MG63 (cell line): ENCODE measurements at places on chromosomes 11 and 22.

GRCh38 chr11:99739464-99740089 lies 718.8 kb downstream of the CNTN5 start:
- DNase-seq, result no peak

DNA sequence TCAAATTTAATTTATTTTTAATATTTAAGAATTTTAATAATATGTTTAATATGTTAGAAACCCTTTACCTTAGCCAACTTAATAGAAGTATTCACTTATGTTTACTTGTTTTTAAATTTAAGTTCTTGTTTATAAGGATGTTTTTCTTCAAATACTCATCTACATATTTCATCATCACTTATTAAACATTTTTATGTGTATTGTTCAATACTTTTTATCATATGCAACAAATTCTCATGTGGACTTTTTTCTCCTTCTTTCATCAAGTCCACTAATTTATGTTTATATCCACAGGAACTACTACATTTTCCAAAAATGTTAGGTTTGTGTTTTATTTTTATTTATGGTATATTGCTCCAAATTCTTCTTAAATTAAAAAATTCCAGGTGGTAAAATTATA lies 2113.1 kb upstream of the RAG2 start:
- no peak for DNase-seq

DNA sequence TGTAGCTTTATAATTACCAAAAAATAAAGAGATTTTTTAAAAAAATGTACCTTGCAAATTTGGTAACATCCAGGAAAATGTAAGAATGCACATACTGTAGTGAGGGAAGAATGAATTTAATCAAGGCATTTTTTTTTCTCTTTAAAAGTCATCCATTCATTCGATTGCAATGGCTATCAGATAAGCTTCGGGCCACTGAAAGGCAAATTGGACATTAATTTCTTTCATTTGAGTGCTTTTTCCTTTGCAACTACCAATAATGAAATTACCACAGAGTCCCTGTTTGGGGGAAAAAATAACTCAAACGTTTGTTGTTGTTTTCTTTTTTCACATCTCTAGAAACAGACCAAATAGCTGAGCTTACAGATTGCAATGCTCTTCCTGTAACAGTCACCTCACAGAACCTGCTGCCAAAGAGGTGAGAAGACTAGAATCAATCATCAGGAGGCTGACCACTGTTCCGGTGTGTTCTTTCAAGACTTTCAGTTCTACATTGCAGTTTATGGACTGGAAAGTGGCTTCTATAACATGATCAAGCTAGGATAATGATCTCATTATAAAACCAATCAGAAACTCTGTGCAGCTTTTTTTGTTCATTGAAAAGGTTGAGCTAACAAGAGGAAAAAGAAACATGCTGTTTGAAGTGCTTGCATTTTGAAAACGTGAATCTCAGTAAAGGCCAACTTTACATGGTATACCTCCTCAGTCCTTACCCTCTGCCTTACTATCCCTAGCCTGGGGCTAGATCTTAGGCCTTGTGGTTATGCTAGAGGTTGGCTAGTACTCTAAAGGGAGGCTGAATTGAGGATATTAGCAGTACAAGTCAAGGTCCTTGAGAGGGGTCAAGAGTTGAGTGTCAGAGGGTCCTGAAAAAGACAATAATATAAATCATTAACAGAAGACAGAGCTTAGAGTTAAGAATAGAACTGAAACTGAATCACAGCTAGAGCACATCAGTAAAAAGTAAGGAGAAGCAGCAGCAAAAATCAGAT lies 1276.1 kb downstream of the LRRC4C start:
- no peak for DNase-seq

DNA sequence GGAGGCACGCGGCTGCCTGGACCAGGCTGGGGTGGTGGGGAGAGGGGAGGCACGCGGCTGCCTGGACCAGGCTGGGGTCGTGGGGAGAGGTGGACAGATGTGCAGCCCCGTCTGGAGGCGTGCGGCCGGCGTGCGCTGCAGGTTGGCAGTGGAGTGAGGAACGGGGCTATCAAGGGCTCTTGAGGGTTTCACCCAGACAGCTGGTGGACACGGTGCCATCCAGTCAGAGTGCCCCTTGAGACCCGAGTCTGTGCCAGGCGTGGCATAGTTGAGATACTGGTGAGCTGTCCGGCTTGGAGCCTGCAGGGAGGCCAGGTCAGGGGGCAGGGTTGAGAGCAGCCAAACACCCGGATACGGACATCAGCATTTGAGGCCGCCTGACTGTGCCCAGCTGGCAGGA lies 1.5 kb upstream of the GRAMD4 start:
- no peak for DNase-seq

DNA sequence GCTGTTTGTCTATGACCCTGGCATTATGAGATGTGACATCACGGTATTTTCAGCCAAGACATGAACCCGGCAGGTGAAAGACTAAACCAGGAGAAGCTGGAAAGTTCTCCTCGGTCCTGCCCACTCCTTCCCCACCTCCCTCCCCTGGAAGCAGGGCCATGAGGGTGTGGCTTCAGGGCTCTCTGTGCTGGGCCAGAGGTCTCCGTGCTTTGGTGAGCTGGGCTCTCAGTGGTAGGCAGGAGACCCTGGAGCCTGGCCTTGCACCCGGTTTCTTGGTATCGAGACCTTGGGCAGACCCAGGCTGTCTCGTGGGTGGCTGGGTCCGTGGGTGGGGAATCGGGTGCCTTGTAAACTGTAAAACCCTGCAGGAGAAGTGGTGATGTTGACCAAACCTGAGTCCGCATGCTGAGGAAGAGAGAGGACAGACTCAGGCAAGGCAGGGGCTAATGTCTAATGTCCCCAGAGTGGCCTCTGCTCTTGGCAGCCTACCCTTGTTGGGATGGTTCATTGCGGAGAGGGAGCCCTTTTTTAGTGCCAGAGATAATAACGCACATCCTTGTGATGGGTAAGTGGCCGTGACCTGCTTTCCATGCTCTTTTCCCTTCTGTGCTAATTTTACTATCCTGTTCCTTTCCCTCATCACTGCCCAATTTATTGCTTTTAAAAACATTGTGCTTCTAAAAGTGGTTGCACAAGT lies 48.6 kb upstream of the PARVG start:
- DNase-seq, result no peak

DNA sequence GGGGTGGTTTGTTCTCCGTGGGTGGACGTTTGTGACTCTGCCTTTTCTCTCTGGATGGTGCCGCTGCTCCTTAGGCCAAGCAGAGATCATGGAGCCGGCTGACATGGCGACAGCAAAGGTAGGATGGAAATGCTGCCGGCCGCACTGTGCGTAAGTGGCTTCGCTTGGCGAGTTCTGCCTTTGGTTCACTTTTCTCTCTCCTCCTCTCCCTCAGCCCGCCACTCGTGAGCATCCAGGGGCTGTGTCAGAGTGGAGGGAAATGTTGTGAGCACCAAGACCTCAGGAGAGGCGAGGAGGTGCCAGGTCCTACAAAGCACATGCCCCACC lies 80.5 kb downstream of the GRAMD1B start:
- DNase-seq, result no peak

GRCh38 chr11:66849501-66850234 lies 6.4 kb downstream of the RCE1 start:
- DNase-seq, result no peak

- peak; percentile 92 for DNase-seq
These were observed 5.9 kb upstream of the CNTF start for GRCh38 chr11:58616594-58616993.

DNA sequence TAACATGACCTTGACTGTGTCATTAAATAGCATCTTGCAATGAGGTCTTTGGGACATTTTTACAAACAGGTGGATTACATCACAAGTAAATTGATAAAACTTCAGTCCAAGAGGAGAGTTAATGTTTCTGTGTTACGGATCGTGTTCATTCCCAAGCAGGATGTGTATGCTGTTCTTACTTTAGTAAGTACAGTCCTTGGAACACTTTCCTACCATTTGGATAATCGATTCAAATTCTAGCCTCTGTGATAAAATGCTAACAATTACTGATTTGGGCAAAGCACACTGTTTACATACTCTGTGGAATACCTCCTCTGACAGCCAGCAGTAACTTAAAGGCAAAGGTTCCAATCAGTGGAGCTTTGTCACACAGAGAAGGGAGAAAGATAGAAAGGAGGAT lies 351.7 kb downstream of the FAT3 start:
- DNase-seq, result no peak

DNA sequence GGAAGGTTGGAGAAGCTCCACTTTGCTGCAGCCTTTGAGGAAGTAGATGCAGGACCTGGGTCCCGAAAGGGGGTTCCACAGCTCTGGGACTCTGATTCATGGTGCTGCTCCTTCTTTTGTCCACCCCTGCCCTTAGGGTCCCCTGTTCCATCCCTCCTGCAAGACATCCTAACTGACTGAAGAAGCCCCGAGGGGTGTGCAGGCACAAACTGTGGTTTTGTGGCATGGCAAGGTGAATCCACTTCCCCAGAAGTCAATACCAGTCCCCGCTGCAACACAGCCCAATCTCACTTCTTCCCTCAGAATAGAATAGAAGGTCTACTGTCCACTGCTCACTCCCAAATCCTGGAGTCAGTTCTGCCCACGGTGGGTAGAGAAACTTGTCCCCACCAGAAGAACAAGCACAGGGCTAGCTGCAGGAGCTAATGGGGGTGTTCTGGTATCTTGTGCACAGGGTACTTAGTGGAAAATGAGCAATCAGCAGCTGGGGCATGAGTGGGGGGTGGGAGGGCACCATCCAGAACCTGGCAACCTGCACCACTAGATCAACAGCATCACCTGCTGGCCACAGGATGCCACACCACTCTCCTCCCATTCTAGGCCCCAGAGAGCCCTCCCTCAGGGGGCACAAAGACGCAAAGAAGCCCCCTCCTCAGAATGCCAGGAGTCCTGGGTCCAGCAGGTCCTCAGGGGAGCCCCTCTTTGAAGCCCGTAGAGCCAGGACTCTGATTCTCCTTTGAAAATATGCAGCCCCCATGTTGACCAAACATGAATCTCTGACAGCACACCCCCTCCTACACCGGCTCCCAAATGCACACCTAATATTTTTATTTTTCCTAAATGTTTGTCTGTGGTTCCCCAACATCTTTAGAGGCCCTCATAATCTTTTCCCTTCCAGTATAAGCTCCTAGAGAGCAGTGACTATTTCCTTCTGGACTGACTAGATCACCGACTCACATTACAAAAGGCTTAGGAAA lies 14.1 kb downstream of the SPATA19 start:
- no peak for DNase-seq

DNA sequence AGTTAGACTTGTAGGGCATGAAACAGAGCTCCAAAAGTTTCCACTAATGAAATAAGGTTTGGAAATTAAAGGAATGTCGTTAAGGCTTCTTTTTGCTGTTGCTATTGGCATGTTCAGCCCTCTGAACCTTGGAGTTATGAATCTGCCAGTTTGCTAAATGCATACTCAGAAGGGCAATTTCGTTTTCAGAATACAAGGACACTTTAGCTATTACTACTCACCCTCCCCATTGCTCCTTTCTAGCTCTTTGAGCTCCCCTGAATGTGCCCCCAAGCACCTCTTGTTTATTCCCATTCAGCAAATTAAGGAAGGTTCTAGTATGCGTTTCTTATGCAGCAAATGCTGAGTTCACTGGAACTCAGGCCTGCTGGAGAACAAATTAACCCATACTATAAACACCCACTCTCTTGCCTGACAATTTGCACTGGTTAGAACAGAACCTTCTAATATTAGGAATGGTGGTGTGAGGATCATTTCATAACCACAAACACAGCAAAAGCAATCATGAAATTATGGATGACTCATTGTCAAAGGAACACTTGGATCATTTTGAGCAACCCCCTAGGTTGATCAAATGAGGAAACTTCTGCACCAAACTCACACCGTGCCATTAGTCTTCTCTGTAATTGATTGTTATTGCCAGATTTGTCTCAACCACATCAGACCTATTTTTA lies 26.2 kb upstream of the LIN7C start:
- DNase-seq, result no peak

- DNase-seq, result no peak
These were observed 10.6 kb upstream of the GAB2 start for GRCh38 chr11:78428266-78428636.

- DNase-seq, result no peak
These were observed 100.6 kb downstream of the RRAS2 start for GRCh38 chr11:14258221-14258935.

- DNase-seq, result peak; percentile 26
These were observed 74.2 kb upstream of the ZBED5 start for GRCh38 chr11:10931761-10932670.

- DNase-seq, result no peak
These were observed 109.6 kb downstream of the RRAS2 start for GRCh38 chr11:14249121-14249963.

DNA sequence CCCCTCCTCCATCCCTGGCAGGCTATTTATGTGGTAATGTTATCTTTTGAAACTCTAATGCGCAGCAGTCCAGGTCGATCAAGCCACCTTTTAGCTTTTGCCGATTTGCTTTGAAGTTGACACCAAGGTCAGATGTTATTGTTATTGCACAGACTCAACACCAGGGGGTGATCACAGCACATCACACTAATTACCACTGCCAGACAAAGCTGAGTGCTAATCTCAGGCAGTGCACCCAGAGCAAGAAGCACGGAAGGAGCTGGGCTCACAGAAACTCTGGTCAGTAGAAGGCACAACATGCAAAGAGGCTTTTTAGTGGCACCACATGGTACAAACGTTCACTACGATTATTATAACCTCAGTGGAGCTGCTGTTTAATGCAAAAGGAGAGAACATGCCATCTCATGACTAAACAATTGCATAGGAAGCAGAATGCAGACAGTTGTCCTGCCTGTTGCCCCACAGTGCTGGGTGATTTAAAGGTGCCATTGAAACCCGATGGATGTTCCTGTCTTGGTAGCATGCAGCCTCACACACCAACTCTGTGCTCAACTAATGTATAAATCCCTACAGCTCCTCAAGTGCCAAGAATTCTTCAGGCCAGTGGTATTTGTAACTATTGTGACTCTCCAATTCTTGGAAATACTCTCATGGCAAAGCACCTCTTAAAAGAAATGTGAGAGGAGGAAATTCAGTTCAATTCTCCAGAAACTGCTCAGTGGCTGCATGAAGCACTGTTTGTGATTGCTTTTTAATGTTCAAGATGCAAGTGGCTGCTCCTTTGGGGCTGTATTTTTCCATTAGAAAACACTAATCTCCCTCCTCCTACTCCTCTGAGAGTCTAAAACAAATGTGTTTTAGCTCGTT lies 353.9 kb upstream of the DDI1 start:
- DNase-seq, result peak; percentile 24

DNA sequence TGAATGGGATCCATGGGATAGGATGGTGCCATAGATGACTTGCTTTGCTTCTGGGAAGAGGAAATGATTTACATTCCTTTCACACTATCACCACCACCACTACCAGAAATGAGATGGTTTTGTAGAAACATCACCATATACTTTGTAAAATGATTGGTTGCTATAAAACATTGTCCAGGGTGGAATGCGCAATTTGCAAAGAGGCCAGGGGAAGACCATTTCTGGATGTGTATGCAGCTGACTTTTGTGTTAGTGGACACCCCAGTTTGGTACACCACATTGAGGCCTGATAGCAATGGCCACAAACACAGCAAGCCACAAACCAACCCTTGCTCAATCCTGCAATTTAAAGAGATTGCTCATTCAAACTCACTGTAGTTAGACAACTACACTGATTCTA lies 56.7 kb upstream of the RCN1 start:
- peak; percentile 44 for DNase-seq

GRCh38 chr11:4195909-4196308 lies 101.3 kb downstream of the RRM1 start:
- DNase-seq, result no peak

- no peak for DNase-seq
These were observed 98.9 kb downstream of the ARHGAP20 start for GRCh38 chr11:110613197-110613918.

- DNase-seq, result no peak
These were observed 34.9 kb downstream of the TBC1D22A start for GRCh38 chr22:46797355-46797754.

- no peak for DNase-seq
These were observed 827.1 kb downstream of the TBC1D22A start for GRCh38 chr22:47589271-47590250.

GRCh38 chr11:18408558-18409291 lies 3.4 kb upstream of the LDHC start:
- no peak for DNase-seq
